SK-N-SH (cell line): ENCODE measurements at places on chromosomes 12 and 14. TPM values are rescaled to one million over a fixed set of nuclear protein-coding genes. Genes with fewer than 3 reads are reported as not detected.

Gene ENDOU
- not detected in 2 replicates for polyA plus RNA-seq

Gene SERPINA6
- polyA plus RNA-seq, result 0.46 and 0.65 TPM in 2 replicates

Gene ANO2
- polyA plus RNA-seq, result not detected in 2 replicates

Gene WNT1
- polyA plus RNA-seq, result not detected in 2 replicates

Gene CPNE6
- not detected in 2 replicates for polyA plus RNA-seq

Gene RPL41
- 11,334 and 12,464 TPM in 2 replicates for polyA plus RNA-seq

Gene ACADS
- 4.5 and 4.9 TPM in 2 replicates for polyA plus RNA-seq

Gene GALNT16
- 12.7 and 17.0 TPM in 2 replicates for polyA plus RNA-seq

Gene CLEC4C
- polyA plus RNA-seq, result not detected in 2 replicates

Gene ANG
- polyA plus RNA-seq, result 3.6 and 3.9 TPM in 2 replicates

GRCh38 chr12:5222011-5222461 is 178.4 kb downstream of the KCNA5 start:
- no peaks in the 10 kb centered on the region for H3K36me3 ChIP-seq
- H3K27ac ChIP-seq, result no peak overlapping the region
- H3K4me1 ChIP-seq, result no peaks in the 10 kb centered on the region; the same call in none of the 2 replicates
- DNase-seq, result no peak

- no peak for DNase-seq
- H3K27me3 ChIP-seq, result no peaks in the 10 kb centered on the region
- H3K4me1 ChIP-seq, result no peaks in the 10 kb centered on the region; the same call in none of the 2 replicates
- no peak overlapping the region for H3K4me3 ChIP-seq
- H3K36me3 ChIP-seq, result no peaks in the 10 kb centered on the region
- no peak overlapping the region for H3K27ac ChIP-seq
Observed at GRCh38 chr14:68016255-68016914, 196.8 kb downstream of the RAD51B start.

GRCh38 chr14:50946234-50946935 is 2.1 kb upstream of the PYGL start:
- no peaks in the 10 kb centered on the region for H3K27me3 ChIP-seq
- no peaks in the 10 kb centered on the region for H3K36me3 ChIP-seq
- H3K4me1 ChIP-seq, result no peaks in the 10 kb centered on the region
- no peak overlapping the region for H3K27ac ChIP-seq
- H3K4me3 ChIP-seq, result no peak overlapping the region

DNA sequence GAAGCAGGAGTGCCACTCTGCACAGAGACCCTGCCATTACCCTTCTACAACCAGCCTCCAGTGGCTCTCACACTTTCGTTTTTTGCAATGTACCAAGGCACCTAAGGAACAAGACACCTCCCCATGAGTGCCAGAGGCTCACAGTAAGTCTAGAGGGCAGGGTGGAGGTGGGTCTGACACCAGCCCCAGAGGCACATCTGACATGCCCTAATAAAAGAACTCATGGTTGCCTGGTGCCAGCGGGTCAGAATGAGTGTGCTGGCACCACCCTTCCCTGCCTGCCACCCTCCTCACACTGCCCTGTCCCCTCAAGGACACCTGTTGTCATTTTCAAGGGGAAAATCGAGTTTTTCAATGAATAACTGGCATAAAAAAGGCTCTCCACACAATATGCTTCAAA is 161.2 kb downstream of the FOXN3 start:
- no peaks in the 10 kb centered on the region for H3K36me3 ChIP-seq
- H3K27ac ChIP-seq, result no peak overlapping the region

DNA sequence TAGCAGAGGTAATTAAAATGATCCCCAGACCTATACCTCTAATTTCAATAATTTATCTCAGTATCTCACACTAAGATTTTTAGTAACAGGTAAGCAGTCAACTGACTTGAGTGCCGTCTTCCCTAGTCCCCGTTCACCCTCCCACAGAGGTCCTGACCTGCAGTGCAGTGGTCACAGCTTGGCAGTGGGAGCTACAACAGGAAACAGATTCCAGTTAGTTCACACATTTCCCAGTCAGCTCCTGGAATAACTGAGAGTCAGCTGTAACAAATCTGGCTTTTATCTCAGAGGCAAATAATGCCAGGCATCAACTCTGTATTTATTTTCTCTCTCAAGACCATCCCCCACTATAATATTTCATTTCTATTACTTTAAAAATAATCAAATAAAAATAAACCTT is 308.2 kb downstream of the ATP23 start:
- H3K36me3 ChIP-seq, result no peaks in the 10 kb centered on the region
- H3K4me3 ChIP-seq, result no peak overlapping the region
- H3K27me3 ChIP-seq, result no peaks in the 10 kb centered on the region; the same call in 1 of the 2 replicates

GRCh38 chr14:61749867-61750266 is 12.4 kb upstream of the SNAPC1 start:
- H3K27me3 ChIP-seq, result no peaks in the 10 kb centered on the region
- no peak overlapping the region for H3K4me3 ChIP-seq
- H3K36me3 ChIP-seq, result peaks cover 46% of the 10 kb centered on the region
- no peak for DNase-seq
- no peak overlapping the region for H3K27ac ChIP-seq

DNA sequence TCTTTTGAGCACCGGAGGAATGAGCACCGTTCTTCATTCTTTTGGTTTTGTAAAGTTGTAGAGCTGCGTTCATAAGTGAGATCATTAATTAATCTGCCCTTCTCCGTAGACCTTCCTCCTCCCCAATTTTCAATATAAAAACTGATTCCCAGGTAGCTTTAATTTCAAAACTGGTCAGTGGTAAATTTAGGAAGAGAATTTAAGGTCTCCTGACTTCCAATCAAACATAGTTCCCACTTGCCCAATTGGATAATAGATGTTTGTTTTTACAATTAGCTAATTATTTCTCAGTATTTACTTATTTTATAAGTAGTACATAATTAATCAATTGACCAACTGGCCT is 27.2 kb upstream of the YBX3 start:
- no peaks in the 10 kb centered on the region; the same call in 1 of the 2 replicates for H3K27me3 ChIP-seq
- no peaks in the 10 kb centered on the region for H3K36me3 ChIP-seq
- H3K4me1 ChIP-seq, result no peaks in the 10 kb centered on the region
- H3K4me3 ChIP-seq, result peak overlapping the region; percentile 56; the same call in 1 of the 2 replicates
- DNase-seq, result no peak

DNA sequence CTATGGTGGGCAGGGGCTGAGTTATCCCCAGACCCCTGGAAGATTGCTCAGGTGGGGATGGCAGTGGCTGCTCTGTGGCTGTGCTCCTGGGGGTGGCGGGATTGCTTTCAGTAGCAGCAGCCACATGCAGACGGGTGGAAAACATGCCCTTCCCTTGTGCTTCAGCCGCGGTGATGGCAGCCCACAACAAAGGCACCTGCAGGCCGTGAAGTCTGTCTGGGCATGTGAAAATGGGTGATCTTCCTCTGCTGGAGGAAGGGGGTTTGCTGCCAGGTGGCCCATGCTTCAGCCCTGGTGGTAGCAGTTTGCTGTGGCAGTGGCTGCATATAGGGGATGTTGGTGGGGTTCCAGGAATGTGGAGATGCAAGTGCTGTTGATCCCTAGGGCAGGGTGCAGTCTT is 326.2 kb upstream of the RGS6 start:
- no peak overlapping the region for H3K27ac ChIP-seq
- H3K4me3 ChIP-seq, result no peak overlapping the region
- H3K27me3 ChIP-seq, result no peaks in the 10 kb centered on the region

DNA sequence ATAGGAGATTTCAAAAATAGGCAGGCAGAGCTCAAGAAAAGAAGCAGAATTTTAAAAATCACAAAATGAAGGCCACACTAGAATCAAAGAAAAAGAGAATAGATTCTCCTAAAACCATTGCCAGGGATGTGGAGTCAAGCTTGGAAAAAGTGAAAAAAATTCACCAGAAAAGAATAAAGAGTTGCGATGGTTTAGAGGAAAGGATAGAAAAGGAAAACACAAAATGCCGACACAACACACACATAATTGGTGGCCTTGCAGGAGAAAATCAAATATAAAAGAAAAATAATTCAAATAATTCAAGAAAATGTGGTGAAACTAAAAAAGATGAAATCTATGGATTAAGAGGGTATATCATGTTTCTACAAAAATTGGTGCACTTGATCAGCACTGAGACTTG is 181.6 kb upstream of the C14orf180 start:
- H3K27me3 ChIP-seq, result no peaks in the 10 kb centered on the region
- no peaks in the 10 kb centered on the region for H3K36me3 ChIP-seq
- H3K27ac ChIP-seq, result no peak overlapping the region
- H3K4me1 ChIP-seq, result no peaks in the 10 kb centered on the region
- no peak for DNase-seq
- H3K4me3 ChIP-seq, result no peak overlapping the region

GRCh38 chr12:104763168-104763805 is 194.8 kb downstream of the SLC41A2 start:
- no peak overlapping the region for H3K4me3 ChIP-seq
- DNase-seq, result no peak
- no peaks in the 10 kb centered on the region for H3K4me1 ChIP-seq

GRCh38 chr14:99202516-99202915 is 69.5 kb downstream of the BCL11B start:
- H3K27ac ChIP-seq, result no peak overlapping the region
- peaks cover 72% of the 10 kb centered on the region for H3K27me3 ChIP-seq
- H3K36me3 ChIP-seq, result no peaks in the 10 kb centered on the region
- DNase-seq, result no peak

DNA sequence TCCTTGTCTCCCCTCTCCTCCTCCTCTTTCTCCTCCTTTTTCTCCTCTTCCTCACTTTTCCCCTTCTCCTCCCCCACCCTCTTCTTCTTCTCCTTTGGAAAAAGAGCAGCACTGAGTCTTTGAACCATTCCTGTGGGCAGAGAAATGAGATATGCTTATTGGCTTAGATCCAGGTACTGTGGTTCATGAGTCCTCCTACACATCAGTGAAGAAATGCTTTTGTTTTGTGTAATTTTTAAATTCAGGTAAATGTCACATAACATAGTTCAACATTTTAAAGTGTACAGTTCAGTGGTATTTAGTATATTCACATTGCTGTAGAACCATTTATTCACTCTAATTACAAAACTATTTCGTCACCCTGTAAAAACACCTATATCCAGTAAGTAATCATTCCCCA is 402.1 kb downstream of the AACS start:
- no peak for DNase-seq
- no peaks in the 10 kb centered on the region for H3K4me1 ChIP-seq
- H3K27ac ChIP-seq, result no peak overlapping the region
- no peaks in the 10 kb centered on the region for H3K36me3 ChIP-seq
- no peaks in the 10 kb centered on the region for H3K27me3 ChIP-seq

DNA sequence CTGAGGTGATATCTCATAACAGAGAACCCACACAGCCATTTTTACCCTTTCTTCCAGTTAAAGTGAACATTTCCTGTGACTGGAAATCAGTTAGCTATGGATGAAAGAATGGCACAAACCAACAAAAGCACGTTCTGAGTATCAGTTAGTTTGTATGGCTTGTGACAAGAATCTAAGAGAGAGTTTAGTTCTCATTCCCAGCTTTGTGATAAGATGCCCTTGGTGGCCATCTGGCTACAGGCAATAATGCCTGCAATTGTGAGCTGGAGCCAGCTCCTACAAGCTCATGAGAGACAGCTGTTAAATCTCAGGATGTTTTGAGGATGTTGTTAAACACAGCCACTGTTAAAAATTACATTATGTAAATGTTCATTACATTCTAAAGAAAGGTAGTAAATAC is 122.0 kb upstream of the FRMD6 start:
- H3K36me3 ChIP-seq, result no peaks in the 10 kb centered on the region
- H3K27ac ChIP-seq, result no peak overlapping the region
- H3K4me1 ChIP-seq, result peaks cover 15% of the 10 kb centered on the region

GRCh38 chr12:128817111-128818015 is 6.4 kb downstream of the SLC15A4 start:
- H3K36me3 ChIP-seq, result peaks cover 24% of the 10 kb centered on the region; the same call in 1 of the 2 replicates
- H3K4me1 ChIP-seq, result peaks cover 13% of the 10 kb centered on the region; the same call in 1 of the 2 replicates
- H3K27ac ChIP-seq, result no peak overlapping the region
- DNase-seq, result peak; percentile 46

DNA sequence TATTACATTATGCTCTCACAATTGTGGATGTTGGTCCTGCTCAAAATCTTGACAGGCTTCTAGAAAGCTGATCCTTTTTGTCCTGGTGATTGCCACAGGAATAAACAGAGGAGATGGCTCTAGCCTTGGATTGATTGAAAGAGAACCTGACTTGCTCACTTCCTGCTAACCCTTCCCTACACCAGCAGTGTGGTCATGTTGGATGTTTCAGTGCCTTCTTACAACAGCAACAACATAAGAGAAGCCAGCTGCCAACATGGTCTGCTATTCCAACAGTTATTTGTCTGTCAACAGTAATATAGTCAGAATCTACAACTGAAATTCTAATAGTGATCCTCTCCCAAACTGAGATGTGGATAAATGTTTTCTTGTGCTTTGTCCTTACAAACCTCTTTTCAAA is 311.6 kb upstream of the DIO2 start:
- no peaks in the 10 kb centered on the region for H3K36me3 ChIP-seq
- H3K27ac ChIP-seq, result no peak overlapping the region
- H3K4me3 ChIP-seq, result no peak overlapping the region
- H3K27me3 ChIP-seq, result no peaks in the 10 kb centered on the region
- no peak for DNase-seq

DNA sequence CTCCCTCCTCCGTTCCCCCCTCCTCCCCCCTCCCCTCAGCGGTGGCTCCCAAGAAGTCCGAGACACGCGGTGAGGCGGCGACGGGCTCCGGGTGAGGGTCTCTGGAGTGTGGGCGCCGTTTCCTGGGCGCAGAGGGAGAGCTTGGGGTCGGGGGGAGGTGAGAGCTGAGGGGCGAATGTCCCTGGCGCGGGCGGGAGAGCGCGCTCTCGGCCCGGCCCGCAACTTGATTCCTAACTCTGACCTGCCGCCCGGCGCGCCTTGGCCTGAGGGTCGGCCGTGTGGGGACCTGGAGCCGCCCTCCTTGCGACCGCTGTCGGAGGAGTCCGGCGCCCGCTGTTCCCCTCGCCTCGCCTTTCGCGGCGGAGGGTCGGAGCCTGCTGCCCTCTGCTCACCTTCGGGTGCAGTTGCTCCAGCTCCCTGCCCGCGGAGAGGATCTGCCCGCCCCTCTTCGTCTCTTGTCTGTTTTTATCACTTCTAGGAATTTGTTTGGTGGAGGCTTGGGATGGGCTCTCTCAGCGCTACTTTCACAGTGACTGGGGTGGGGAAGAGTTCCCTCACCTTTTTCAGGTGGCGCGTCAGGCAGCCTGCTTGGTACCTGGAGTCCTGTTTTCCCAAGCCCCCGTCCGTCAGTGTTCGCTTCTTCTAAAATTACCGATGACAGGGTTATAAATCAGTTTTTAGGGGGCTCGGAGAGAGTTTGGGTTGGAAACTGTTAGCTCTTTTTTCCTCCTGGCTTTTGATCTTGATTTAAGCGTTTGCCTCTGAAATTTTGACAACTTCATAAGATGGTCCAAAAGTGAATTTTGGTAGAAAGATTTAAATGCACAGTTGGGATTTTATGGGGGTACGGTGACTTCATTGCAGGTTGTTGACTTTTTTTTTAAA is 495 bp downstream of the ADIPOR2 start:
- H3K27ac ChIP-seq, result peak overlapping the region; percentile 94
- H3K36me3 ChIP-seq, result peaks cover 5% of the 10 kb centered on the region; the same call in 1 of the 2 replicates
- no peak for DNase-seq
- H3K4me1 ChIP-seq, result peaks cover 3% of the 10 kb centered on the region
- no peaks in the 10 kb centered on the region for H3K27me3 ChIP-seq
- peak overlapping the region; percentile 91 for H3K4me3 ChIP-seq

DNA sequence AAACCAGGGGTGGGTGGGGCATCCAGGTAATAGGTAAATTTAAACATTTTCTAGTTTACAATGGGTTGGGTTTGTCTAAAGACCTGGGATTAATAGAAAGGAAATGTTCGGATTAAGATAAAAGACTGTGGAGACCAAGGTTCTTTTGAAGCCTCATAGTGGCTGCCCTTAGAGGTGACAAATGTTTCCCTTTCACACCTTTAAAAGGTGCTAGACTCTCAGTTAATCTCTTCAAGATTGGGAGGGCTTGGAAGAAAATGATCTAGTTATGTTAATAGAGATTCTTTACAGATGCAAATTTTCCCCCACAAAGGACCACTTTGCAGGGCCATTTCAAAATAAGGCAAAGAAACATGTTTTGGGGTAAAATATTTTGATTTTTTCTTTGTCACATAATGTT is 39.0 kb downstream of the TMTC2 start:
- H3K27me3 ChIP-seq, result no peaks in the 10 kb centered on the region
- peaks cover 7% of the 10 kb centered on the region for H3K4me1 ChIP-seq
- no peak overlapping the region for H3K27ac ChIP-seq
- no peak for DNase-seq
- 0 out of 2 replicates have a peak, but pooled peaks cover under 1% of the 10 kb centered on the region for H3K36me3 ChIP-seq
